Fibroblast of lung (primary cell): ENCODE measurements at places on chromosomes 7 and 10.

GRCh38 chr7:41964183-41964753, 261.4 kb upstream of the INHBA start:
- no peak for DNase-seq

GRCh38 chr10:117627561-117627960, 85.0 kb downstream of the EMX2 start:
- no peak for DNase-seq

DNA sequence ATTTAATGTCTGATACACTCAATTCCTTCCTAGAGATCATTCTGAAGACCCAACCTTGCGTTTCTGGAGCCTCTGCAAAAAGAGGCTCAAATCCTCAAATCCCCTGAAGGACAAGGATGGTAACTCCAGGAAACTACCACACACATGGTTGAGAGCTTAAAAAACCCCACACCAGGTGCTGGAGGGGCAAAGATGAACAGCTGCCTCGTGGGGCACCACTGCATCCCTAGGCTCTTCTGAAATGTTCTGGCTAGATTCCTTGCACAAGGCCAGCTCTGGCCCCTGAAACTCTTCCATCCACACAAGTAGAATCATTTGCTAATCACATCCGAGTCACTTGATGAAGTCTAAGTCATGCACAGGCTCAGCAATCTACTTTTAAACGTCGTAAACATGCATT, 286.6 kb downstream of the ELMO1 start:
- no peak for DNase-seq

GRCh38 chr7:30469303-30469702, 9.3 kb downstream of the NOD1 start:
- DNase-seq, result peak; percentile 100
